Foreskin keratinocyte (primary cell): ENCODE measurements at places on chromosomes 7 and 10.

DNA sequence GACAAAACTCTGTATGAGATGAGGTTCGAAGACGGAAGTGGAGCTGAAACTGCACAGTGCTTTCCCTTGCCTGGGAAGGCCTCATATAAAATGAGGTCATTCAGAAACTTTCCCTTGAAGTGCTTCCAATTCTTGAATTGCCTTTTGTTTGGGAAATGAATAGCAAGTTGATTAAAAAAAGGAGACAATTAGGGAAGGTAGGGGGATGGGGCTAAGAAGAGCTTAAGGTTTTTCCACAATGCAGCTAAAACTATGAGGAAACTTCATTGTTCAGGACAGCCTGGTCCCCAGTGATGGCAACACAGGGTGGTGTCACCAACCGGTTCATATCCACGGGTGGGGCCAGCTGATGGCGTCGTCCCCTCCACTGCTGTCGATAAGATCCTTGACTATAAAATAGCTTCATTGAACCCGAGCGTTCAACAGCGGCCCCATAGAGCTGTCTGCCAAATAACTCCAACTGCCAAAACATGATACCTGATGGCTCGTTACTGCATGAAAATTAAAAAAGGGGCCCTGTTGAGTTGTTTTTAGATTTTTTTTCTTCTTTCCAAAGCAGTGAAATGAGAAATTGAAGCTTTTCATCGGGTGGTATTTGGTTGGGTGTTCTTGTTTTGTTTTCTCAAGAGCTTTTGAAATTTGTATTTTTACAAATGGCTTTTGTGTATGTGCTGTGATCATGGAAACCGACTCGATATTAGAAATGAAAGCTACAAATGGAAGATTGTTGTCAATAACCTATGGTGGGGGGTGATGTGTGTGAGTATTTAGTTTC, 2.8 kb upstream of the CELF2 start:
- no peak for DNase-seq

DNA sequence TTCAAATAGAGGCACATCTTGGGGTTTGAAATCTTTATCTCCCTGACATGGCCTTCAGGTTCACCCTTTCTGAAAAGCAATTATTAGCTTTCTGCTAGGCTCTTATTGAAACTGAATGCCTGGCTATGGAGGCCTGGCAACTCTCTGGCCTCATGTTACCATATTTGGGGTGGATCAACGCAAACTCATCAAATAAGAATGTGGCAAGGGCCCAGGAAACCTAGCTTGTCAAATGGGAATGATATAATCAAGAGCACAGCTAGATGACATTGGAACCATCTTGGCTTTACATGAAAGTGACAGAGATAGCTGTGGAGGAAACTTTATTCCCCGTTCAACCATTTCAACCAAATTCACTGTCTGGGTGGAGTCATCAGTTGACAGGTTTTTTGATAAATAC, 202.8 kb upstream of the SMIM30 start:
- no peak for DNase-seq

DNA sequence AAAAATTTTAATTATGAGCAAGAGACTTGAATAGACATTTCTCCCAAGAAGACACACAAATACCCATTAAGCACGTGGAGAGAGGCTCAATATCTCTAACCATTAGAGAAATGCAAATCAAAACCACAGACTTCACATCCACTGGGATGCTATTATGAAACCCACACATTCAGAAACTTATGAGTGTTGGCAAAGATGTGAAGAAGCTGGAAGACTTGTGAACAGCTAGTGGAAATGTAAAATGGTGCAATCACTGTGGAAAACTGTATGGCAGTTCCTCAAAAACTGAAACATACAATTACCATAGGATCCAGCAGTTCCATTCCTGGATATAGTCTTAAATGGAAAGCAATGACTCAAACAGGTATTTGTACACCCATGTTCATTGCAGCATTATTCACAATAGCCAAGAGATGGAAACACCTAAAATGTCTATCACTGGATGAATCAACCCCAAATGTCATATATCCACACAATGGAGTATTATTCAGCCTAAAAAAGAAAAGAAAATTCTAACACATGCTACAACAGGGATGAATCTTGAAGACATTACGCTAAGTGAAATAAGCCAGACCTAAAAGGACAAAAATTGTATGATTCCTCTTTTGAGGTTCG, 53.5 kb upstream of the FRMD4A start:
- no peak for DNase-seq

DNA sequence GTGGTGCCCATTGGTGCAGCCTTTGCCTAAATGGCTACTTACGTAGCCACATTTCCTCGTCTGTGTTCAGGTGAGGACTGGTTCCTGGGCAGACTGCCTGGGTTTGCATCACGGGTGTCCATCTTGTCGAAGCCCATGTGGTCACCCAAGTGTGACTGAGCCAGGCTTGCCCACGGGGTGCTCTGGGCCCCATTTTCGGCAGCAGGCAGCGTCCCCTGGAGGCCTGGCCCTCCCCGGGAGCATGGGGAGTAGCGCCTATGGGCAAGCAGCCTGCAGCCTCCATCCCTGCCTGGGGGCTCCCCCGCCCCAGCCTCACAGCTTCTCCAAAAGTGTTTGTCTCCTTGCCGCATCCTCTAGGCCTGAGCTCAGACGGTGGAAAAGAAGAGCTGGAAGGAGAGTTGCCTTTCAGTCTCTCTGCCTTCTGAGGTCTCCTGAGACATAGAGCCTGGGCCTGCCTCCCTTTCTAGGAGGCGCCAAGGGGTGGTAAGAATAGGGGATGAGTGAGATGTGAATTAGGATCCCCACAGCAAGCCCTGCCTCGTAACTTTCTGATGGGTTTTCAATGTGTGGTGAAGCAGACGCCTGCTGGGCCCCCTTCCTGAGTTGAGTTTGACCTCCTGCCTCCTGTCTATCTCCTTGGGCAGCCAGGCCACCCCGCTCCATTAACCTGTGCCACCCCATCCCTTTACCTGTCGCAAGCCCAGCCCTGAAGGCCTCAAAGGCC, 42.7 kb downstream of the HTRA1 start:
- DNase-seq: no peak

GRCh38 chr7:66627881-66628360, 760 bp upstream of the KCTD7 start:
- peak; percentile 19 for DNase-seq

DNA sequence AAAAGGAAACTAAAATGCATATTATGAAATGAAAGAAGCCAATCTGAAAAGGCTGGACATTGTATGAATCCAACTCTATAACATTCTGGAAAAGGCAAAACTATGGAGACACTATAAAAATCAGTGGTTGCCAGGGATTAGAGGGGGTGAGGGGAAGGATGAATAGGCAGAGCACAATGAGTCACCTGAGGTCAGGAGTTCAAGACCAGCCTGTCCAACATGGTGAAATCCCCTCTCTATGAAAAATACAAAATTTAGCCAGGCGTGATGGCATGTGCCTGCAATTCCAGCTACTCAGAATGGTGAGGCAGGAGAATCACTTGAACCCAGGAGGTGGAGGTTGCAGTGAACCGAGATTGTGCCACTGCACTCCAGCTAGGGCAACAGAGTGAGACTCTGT, 324.8 kb upstream of the PHYHIPL start:
- no peak for DNase-seq

DNA sequence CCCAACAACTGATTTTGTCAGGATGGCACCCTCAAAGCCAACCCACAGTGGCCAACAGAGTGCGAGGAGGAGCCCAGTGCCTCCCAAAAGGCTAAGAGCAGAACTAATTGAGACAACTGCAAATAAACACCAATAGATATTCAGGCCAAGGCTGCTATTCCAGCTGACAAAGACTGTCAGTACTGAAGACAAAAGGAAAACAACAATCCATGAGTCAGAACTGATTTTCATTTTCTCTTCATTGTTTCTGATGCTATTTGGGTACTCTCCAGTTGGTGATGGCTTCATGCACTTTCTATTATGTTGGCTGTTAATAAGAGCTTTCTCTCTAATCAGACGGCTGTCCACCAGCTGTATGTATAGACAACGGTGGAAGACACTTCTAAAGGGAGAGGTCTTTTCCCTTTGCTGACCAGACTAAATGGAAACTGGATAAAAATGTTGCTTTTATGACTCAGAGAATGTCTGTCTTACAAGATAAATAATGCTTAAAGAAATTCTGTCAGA, 515.9 kb downstream of the PARD3 start:
- no peak for DNase-seq

DNA sequence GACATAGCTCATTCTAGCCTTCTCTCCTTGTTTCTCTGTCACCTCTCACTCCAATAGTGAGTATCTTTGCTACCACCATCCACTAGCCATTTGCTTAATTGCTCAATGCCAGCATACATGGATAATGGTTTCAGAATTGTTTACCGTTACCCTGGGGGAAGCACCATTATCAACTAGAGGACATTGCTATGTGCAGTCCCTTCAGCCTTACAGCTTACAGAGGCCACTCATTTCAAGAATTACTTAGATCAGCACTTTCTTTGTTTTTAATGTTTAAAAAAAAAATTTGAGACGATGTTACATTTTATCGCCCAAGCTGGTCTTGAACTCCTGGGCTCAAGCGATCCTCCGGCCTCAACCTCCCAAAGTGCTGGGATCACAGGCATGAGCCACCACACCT, 14.8 kb upstream of the ORAI2 start:
- DNase-seq: no peak

DNA sequence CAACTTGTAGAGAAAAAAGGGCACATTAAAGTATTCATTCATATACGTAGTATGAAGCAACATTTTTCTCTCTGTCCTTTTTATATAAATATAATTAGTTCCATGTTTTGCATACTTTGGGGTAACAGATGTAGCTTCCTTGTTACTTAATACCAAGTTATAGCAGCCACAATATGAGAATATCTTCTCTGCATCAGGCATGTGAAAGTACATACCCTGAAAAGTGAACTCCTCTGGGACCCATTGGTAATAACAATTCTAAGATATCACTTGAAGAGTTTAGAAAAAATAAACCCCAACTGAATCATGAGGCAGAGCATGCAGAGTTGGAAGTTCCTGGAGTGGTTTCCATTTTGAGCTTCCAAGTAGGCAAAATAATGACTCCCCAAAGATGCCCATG, 2.4 kb upstream of the CRPPA start:
- DNase-seq: no peak

DNA sequence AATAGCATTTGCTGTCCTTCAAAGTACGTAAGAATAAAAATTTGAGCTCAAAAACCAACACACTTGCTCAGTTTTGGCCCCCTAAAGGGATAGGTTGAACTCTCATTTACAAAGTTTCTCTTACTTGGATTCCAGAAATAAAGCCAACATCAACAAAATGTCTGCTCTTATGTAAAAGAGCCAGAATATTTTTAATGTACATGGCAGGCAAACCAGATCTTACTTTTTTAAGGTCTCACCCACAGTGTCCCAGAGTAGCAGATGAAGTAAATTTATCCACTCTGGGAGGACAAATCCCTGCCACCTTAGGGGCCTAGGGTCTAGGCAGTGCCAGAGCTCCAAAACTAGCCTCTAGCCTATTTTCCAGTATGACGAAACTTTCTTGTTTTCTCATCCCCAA, 159.6 kb downstream of the SKAP2 start:
- no peak for DNase-seq

DNA sequence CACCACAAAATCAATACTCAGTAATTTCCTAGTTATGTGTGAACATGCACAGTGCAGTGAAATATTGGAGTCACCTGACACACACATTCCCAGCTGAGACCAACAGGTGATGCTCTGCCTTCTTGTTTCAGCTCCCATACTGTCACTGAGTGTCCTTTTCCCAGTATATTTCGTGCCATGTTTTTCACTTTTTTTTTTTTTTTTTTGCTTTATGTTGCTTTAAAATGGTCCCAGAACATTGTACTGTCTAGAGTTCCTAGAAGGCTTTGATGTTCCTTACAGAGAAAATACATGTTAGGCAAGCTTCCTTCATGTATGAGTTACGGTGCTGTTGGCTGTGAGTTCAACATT, 45.6 kb downstream of the ELAPOR2 start:
- no peak for DNase-seq

DNA sequence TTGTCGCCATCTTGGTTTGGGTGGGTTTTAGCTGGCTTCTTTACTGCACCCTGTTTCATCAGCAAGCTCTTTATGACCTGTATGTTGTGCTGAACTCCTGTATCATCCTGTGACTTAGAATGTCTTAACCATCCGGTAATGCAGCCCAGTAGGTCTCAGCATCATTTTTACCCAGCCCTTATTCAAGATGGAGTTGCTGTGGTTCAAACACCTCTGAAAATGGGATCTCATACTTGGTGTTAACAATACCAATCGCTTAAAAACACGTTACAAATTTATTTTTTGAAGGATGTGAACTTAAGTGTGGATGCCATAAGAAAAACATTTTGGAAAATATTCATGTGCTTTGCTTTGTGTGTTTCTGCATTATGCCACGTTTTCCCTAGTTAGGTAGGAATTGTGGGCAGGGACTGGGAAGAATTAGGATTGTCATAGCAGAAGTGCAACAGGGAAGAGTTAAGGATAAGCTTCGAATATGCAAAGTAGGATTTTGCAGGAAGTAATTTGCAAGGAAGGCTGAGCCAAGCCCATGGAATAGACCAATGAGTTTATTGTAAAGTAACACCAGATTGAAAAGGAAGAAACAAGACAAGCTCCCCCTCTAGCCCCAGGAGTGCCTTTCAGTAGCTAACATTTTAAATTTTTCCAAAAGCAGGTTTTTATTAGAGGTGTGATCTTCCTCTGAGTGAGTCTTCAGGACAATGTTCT, 56.4 kb downstream of the PRR15 start:
- no peak for DNase-seq

DNA sequence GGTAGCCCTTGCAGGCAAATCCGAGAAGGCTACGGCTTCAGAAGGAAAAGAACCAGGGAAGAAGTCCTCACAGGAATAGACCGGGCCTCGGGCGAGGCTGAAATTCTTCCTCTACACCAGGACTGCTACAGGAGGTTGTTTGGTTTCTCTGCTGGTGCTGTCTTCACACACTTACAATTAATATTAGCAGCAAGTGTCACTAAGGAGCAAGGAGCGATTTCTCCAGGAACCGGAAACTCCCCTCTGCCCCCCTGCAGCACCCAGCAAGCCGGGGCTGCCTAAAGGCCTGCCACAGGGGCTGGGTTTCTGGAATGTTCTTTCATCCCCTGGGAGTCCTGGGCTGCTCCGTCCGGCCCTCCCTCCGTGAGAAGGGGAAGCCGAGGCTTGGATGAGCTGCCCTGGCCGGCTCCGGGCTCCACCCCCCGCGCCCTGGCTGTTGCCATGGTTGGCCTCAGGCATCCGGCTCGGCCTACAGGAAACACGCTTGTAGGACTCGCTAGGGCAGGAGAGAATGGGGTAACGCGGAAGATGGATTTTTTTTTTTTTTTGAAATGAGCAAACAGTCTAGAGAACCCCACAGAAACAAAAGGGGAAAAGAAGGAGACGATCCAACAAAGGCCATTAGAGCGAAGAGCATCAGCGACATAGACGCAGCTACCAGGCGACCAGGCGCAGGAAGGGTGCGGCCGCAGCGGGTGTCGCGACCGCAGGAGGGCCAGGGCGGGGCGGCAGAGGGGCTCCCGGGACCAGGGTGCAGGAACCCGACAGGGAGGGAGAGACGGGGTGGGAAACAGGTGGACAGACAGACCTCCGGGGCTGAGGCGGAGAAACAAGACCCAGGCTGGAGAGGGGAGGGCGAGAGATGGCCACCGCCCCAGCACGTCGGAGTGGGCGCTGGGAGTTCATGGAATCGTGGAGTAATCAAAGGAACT, 33.0 kb downstream of the EN2 start:
- no peak for DNase-seq
